ENCODE measurements at places on chromosomes 3 and 15. TPM values are rescaled to one million over a fixed set of nuclear protein-coding genes. Genes with fewer than 3 reads are reported as not detected.

DNA sequence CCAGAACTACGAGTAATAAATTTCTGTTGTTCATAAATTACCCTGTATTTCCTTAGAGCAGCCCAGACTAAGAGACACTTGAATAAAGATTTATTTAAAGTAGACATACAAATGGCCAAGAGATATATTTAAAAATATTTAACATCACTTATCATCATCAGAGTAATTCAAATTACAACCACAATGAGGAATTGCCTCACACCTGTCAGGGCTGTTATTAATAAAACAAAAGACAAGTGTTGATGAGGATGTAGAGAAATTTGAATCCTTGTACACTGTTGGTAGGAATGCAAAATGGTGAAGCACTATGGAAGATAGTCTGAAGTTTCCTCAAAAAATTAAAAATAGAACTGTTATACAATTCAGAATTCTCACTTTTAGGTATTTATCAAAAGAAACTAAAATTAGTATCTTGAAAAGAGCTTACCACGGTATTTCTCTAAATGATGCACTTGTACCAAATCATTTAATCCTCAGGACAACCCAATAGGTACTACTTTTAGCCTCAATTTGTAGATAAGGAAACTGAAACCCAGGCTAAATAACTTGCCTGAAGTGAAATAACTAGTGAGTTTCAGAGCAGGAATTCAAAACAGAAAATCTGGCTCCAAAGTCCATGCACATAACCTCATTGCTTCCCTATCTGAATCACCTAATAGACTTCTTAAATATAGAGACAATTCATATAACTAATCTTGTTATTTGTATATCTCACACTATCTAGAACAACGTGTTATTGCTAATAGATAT, 69.4 kb downstream of the ZBTB20 start:
- no peak for DNase-seq

DNA sequence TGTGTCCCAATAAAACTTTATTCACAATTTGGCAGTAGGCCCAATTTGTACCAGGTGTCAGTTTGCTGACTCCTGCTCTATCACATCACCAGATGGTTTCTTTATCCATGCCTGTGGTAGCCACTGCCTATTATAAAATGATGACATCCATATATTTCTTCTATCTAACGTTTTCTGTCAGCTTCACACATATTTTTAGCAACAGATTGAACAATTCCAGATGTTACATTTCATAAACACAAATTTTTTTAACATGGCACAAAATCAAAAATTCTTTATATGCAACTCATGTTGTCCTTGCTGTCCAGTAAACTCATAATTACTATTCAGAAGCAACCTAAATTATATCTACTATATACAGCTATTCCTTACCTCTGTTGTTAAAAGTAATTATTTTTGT, 1371.6 kb downstream of the NSUN3 start:
- DNase-seq, result no peak

DNA sequence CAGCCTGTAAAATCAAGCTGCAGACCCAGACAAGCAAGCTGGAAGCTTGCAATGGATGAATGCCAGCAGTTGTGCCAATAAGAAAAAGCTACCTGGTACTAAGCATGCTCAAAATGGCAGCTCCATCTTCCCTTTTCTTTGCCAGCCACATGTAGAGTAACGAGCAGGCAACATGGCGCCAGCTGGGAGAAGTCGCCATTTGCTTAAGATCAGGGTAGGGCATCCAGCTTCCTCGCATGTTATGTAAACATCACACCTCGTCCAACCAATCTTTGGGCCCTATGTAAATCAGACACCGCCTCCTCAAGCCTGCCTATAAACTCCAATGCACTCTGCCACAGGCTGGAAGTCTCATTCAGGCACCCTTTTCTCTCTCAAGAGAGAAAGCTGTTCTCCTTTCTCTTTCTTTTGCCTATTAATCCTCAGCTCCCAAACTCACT, 973.9 kb downstream of the FHIT start:
- DNase-seq, result no peak

DNA sequence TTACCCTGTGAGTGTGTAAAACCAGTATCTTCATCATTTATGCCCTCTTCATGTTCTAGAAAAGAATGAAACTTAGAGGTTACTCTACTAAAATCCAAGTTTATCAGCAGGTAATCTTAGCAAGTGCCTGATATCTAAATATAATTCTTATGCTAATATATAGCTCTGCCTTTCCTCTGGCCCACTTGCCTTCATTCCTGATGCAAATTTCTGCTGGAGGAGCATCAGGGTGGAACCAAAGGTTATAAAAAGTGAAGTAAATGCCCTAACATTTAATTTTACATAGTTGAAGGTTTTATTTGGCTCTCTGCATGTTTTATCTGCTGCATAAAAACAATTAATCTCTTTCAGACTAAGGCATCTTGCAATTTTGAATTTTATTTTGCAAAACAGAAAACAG, 936.2 kb downstream of the ROBO2 start:
- no peak for DNase-seq

Gene OXTR
- polyA plus RNA-seq, result 0.14 TPM

Gene CMTM7
- polyA plus RNA-seq, result 76.1 TPM

GRCh38 chr3:190044142-190044541, 76.6 kb downstream of the P3H2 start:
- no peak for DNase-seq

DNA sequence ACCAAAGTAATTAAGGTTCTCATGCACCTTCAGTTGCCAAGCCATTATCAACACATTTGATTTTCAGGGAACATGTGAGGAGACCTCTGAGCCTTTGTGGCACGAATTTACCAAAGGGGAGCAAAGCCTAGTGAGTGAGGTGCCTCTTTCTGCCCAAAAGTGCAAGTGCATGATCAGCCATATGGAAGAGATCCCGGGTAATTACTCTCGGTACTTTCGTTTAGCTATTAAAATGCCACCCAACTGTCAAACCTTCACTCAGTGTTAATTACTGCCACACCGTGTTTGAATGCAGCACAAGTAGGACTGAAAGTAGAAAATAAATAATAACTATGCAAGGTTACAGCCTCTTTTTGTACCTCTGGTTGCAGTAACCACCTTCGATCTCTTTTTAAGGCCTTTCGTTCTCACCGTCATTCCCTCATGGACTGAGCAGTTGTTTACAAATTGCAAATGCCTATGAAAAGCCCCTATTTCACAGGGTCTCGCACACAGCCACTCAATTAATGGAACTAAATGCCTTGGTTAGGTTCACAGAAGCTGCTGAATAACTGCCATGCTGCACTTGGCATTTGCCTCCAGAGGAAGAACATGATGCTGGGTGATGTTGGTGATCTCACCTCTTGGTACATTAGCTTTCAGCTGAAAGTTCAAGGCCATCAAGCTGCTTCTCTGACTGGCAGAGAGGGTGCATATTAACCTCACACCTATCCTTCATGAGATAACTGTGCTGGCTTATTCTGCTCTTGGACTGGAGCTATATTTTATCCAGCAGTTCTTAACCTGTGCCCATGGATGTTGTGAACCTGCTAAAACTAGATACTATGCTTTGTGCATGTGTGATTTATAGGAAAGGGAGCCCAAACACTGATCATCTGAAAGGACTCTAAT, 69.9 kb downstream of the TNIK start:
- no peak for DNase-seq

Gene ARGFX
- polyA plus RNA-seq, result not detected

Gene GRM7
- not detected for polyA plus RNA-seq

Gene GPR176
- 0.07 TPM for polyA plus RNA-seq

Gene GHSR
- not detected for polyA plus RNA-seq

GRCh38 chr3:194875581-194876402, 190.1 kb downstream of the FAM43A start:
- no peak for DNase-seq

DNA sequence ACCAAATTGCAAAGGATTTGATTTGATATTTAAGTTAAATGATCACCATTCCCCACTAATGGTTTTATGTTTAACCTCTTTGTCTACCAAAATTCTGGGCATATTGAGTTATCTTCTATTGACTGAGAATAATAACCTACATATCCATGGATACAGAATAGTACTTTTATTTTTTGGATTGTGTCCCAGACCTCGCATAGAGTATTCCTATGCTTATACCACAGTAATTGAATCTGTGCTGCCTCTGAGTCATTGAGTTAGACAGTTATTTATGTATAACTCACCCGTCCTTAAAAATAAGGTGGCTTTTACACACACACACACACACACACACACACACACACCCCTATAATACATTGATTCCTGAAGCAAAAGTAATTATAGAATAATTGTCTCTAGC, 690.1 kb upstream of the BCHE start:
- DNase-seq, result no peak

Gene CALML4
- 3.1 TPM for polyA plus RNA-seq

- DNase-seq, result no peak
Measured at GRCh38 chr3:113055201-113055600, 64.4 kb downstream of the GTPBP8 start.
